ENCODE measurements at places on chromosomes 5 and 9.

DNA sequence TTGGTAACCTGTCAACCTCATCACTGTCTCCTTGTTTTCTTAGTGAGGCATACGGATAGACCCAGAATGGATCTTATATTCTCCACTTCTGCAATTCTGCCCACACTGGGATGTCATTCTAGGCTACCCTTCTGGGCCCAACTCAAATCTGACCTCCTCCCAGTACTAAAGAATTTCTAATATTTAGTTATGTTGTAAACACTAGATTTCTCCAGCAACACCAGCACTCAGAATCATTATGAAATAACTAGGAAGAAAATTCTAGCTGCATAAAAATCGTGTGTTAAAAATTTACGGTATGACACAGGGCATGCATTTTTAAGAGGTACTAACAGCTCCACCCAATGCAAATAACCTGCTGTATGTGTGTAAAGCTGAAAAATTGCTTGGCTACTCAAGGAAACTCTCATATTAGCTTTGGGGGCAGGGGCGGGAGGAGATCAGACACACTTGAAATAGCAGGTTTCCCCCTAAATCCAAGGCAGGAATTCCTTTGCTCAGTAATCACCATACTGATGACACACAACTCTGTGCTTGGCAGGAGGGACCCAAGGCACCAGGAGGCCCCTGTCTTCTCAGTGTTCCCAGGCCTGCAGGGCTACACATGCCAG, 27.3 kb downstream of the MACROH2A1 start:
- DNase-seq = no peak

GRCh38 chr5:62341783-62342475, 35.9 kb downstream of the KIF2A start:
- no peak for DNase-seq

DNA sequence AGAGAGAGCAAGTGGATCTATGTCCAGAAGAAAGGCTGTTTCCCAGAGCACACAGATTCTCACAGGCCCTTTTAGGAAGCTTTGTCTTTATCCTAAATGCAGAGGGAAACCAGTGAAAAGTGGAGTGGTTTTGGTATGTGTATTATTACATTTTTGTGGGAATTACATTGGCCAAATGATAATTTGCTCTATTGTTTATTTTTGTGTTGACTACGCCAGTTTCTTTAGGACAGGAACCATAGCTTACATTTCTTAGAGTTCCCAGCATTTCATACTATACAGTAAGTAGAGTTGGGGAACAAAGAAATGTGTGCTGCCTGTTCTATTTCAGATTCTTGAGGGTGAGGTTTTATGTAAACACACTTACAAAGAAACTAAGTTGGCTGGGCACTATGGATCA, 29.4 kb upstream of the SPATA31D4 start:
- no peak for DNase-seq

- DNase-seq = no peak
Observed at GRCh38 chr5:146005264-146005663, 68.9 kb downstream of the SH3RF2 start.

GRCh38 chr5:41325074-41325473, 111.7 kb upstream of the C6 start:
- no peak for DNase-seq

DNA sequence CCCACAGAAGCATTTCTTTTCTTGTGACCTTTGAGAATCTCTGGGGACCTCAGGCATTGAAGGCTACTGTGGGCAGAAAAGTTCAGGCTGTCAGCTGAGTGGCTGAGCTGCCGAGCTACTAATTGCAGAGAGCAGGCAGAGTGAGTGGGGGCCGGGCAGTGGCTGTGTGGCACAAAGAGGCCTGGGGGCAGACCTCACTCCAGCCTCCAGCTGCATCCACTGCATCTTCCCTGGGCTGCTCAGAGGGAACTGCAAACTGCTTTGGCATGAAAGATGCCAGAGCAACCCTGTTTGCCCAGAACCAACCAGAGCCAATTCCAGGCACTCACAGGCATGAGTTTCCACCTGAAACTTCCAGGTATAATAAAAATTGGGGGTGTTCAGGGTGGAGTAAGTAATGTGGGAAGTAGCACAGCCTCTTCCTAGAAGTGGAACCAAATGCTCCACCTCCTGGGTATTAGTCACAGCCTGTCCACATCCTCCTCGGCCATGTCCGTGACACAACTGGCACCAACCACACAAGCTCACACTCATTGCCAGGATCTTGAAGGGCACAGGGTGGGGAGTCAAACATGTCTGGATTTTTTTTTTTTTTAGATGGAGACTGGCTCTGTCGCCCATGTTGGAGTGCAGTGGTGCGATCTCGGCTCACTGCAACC, 548.9 kb downstream of the BNC2 start:
- DNase-seq = peak; percentile 45

GRCh38 chr9:122201641-122202040, 27.1 kb downstream of the LHX6 start:
- no peak for DNase-seq

DNA sequence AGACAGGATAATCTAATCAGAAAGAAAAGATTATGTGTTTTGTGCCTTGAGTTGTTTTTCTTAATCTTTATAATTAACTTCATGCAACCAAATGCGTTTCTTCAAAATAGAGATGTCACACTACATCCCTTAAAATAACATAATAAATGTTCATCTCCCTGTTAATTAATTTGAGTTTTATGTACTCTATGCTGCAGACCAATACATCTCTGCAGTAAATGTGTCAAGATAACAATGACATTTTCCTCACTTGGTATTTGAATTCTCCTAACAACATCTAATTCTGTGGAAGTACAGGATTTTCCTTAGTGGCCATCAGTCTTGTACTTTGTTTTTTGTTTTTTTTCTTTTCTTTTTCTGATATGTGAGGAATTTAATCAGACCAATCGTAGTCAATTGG, 279.2 kb upstream of the TYRP1 start:
- DNase-seq = no peak

DNA sequence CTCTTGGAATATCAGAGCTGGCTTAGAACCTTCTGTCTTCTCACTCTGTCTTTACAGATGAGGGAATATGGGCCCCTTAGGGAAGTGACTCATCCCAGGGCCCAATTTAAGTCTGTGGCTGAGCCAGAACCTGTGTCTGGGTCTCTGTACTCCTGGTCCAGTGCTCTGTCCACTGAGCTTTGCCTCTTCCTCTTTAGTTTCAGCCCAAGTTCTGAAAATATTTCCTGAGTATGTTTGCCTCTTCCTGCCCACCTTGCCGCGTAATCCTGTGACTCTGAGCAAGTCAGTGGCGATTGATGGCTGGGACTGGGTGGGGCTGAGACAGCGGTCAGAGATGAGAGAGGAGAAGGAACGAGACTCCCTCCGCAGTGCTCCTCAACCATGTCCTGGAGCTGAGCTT, 7.8 kb downstream of the IER5L start:
- DNase-seq = no peak

DNA sequence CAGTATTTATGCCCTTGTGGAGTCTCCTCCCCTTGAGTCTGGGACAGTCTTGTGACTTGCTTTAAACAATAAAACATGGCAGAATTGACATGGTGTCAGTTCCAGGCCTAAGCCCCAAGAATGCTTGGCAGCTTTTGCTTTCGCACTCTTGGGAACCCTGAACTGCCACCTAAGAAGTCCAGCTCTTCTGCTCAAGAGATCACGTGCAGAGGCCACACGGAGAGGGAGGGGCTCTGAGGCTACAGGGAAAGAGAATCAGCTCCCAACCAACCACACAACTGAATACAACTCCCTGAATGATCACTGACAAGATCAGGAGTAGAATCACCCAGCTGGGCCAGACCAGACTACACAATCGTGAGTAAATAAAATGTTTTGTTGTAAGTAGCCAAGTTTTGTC, 97.6 kb downstream of the MED27 start:
- no peak for DNase-seq

GRCh38 chr9:98568234-98568908, 140.4 kb downstream of the GABBR2 start:
- no peak for DNase-seq

- no peak for DNase-seq
Observed at GRCh38 chr5:68962757-68963484, 130.9 kb upstream of the SLC30A5 start.

- peak; percentile 5 for DNase-seq
Observed at GRCh38 chr9:92668746-92669526, 995 bp downstream of the IPPK start.

DNA sequence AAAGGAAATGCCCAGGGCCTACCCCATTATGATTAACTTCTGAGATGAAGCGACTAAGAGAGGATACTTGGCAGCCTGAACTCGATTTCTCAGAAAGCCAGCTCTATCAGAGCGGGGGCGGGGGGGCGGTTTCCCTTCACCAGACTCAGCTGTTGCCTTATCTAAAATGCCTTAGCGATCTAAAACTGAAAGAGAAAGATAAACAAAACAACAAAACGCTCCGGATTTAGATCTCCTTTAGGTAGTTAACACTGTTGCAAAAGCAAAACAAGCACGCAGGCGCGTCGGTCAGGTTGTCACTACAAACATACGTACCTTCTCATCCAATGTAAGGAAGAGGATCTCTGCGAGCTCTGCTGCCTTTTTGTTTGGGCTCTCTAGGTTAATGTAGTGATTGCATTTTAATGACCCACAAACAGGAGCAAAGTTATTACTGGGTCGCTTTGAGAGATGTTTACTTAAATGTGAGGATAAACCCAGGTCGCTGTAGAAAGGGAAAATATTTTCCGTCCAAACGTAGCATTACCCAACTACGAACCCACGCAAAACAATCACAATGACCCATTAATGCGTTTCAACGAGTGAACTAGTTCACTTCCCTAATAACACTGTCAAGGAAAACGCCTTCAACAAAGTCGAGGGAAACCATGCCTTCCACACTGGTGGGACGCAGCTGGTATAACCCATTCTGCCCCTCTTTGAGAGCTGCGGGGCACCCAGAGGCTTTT, 982 bp downstream of the EPB41L4A start:
- DNase-seq = peak; percentile 5

DNA sequence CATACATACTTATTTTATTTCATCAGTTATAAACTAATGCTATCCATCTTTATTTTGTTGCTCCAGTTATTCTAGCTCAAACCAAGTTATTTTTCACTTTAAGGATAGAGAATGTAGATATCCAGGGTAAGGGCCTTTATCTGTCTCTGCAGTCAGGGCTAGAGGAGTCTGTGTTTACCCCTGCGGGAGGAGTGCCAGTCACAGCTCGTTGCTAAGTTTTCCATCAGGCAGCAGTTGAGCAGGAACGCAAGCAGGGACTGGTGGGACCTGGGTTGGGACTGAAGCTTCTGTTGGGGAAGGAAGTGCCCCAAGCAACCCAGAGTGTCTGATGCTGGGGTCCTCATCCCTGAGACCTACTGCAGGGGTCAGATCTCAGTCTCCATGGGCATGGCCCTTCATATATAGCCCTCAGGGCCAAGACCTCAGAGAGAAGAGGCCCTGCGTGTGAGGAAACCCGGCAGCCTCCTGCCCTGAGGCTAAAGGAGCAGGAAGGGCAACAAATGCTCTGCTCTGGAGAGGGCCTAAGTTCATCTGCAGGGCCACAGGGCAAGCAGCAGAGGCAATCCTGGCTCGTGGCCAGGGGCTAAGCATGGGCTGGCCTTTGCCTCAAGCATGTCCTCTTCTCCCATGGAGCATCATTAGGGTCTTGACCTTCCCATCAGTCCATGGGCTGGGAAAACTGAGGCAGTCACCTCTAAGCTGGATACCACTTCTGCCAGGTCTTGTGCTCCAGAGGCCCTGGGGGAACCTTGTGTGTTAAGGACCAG, 6.6 kb downstream of the SLC22A4 start:
- DNase-seq = no peak

GRCh38 chr5:125045646-125046045, 299.2 kb upstream of the ZNF608 start:
- no peak for DNase-seq

DNA sequence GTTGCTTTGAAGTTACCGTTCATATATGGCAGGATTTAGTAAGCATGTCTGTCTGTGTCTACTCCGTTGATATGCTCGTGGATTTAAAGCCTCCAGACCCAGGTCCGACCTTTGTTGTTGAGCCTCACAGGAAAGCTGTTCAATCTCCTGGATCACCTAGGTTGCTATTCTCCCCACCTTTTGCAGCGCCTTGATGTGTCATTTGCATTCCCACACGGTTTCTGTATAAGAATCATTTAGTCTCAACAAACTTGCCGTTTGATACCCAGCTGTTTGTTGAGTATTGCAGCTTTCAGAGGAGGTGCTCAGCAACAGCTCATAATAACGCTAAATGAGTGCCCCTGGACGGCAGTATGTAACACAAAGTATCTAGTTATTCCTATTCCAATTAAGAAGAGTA, 1.2 kb upstream of the ADGRV1 start:
- no peak for DNase-seq

- no peak for DNase-seq
Observed at GRCh38 chr9:14500705-14501104, 186.8 kb upstream of the NFIB start.

- DNase-seq = no peak
Observed at GRCh38 chr5:72438141-72438540, 69.1 kb downstream of the ZNF366 start.

- no peak for DNase-seq
Observed at GRCh38 chr5:9692576-9692975, 62.4 kb upstream of the TAS2R1 start.

DNA sequence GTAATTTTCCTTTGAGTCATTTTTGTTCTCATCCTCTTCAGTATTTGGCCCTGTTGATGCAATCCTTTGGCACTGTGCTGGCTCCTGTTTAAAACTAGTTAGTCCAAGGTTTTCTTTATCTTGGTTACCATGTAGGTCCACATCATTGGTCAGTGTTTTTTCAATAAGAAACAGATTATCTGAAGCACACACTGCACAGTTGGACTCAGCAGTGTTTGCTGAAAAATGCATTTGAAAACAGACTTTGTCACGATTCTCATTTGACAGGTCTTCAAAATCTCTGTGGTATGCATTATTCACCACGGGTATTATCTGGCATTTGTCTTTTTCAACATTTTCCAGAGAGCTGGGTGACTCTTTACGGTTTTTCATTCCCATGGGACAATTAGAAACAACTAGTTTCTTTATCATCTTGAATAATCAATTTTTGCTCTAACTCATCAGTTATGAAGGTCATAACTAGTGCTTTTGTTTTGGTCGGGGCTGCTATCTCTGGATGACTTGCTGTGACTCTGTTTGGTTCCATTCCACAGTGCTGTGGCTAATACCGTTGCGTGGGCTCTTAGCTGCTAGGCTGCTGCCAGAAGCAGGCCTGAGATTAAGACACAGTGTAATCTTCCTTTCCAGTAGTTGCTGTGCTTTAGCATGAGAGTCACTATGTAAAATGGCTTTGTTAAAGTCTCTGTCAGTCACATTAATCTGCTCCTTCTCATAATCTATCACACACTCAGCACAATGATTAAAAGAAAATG, 36.2 kb downstream of the NUDT12 start:
- no peak for DNase-seq

- no peak for DNase-seq
Observed at GRCh38 chr5:137703565-137703964, 32.3 kb downstream of the KLHL3 start.

DNA sequence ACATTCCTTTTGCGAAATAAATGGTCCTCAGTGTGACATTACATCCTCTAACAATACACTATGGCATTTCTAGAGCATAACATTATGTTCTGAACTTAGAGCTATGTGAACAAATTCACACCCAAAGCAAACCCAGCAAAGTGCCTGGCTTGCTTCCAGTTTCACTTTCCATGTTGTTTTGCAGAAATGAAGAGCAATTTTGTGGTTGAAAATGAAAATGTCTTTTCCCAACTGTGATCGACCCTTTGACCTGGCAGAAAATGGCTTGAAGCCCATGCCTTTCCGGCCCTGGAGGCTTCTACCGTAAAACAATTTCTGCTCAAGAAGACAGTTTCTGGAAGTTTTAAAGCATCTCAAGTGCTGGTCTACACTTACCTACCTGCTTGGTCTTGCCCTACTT, 344.7 kb upstream of the RGMB start:
- DNase-seq = no peak

- no peak for DNase-seq
Observed at GRCh38 chr9:90464978-90465377, 177.6 kb downstream of the DIRAS2 start.
